Naive thymus-derived CD4-positive, alpha-beta T cell (primary cell): ENCODE measurements at places on chromosomes 5 and 9. TPM values are rescaled to one million over a fixed set of nuclear protein-coding genes. Genes with fewer than 3 reads are reported as not detected.

The CENPK gene
- 18.1 TPM for total RNA-seq

The DPYSL3 gene
- total RNA-seq: 0.08 TPM

The FRMD3 gene
- 1.0 TPM for total RNA-seq

The PIP5K1B gene
- 3.9 and 4.2 TPM in 2 replicates for total RNA-seq

The RASEF gene
- not detected in 2 replicates for total RNA-seq

The TOMM5 gene
- total RNA-seq: 46.6 TPM

GRCh38 chr9:97078362-97078761, 39.4 kb upstream of the CTSV start:
- H3K4me3 ChIP-seq: no peak overlapping the region
- no peaks in the 10 kb centered on the region for H3K27me3 ChIP-seq
- no peak overlapping the region for H3K27ac ChIP-seq
- no peak for DNase-seq
- no peaks in the 10 kb centered on the region for H3K36me3 ChIP-seq

DNA sequence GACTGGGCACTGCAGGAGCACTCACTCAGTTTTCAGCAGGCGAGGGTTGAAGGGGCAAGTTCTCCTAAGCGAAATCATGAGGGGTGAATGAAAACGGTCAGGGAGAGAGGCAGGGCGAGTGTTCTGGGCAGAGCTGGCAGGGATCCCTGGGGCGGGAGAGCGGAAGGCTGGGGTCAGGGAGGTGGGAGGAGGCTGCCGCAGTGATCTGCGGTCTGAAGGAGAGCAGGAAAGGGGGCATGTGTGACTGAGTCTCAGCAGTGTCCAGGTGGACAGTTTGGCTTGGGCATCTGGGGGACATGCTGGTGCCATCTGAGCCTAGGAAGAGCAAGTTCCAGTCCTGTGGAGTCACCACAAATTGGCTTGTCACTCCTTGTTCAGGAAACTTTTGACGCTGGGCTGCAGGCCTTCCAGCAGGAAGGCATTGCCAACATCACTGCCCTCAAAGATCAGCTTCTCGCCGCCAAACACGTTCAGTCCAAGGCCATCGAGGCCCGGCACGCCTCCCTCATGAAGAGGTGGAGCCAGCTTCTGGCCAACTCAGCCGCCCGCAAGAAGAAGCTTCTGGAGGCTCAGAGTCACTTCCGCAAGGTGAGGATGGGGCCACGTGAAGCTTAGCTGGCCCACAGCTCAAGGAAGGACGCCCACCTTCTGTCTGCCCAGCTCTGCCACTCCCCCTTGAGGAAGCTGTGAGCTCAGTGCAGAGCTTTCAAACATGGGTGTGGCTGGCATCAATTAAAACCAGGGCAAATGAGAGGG, 31.1 kb downstream of the DYNC2I2 start:
- peaks cover 38% of the 10 kb centered on the region for H3K36me3 ChIP-seq
- H3K4me3 ChIP-seq: no peak overlapping the region
- DNase-seq: no peak

- no peaks in the 10 kb centered on the region for H3K27me3 ChIP-seq
- H3K27ac ChIP-seq: no peak overlapping the region
- no peak for DNase-seq
- no peak overlapping the region for H3K4me3 ChIP-seq
- no peaks in the 10 kb centered on the region for H3K4me1 ChIP-seq
- H3K36me3 ChIP-seq: no peaks in the 10 kb centered on the region
These were observed 313.6 kb downstream of the ARHGEF28 start for GRCh38 chr5:73939557-73939956.
